Adrenal gland (tissue), 19 donors: ENCODE measurements at places on chromosomes 11 and 22.

- peak; percentile 48 for DNase-seq
Observed at GRCh38 chr11:26649884-26650283, 72.0 kb downstream of the SLC5A12 start.

DNA sequence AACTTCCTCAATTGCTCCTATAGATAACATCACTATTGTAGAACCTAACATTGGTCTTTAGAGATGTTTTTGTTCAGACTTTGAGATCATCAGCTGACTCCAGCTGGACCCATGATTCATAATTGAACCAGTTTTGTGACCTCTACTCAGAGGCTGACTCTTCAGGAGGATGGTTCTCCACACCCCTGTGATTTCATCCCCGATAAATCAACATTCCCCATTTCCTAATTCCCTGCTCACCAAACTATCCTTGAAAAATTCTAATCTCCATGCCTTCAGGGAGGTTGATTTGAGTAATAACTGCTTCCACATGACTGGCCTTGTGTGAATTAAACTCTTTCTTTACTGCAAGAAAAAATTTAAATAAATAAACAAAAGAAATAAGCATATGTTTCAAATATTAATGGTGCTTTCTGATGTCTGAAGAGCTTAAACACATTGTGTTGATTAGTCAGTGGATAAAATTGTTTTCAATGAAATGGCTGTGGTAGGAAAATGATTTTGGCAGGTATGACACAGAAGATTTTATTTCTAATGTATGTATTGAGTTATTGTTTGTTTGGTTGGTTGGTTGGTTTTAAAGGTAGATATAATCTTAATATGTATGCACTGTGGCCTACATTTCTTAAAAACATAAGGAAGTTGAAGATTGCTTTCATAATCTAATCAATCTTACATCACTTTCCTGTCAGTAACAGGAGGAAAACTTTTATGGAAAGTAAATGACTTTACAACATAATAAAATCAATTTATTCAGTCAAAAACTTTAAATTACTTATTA, 427.9 kb upstream of the CCDC179 start:
- DNase-seq, result peak; percentile 33

- no peak for DNase-seq
Observed at GRCh38 chr11:95344932-95345642, 114.1 kb upstream of the SESN3 start.

DNA sequence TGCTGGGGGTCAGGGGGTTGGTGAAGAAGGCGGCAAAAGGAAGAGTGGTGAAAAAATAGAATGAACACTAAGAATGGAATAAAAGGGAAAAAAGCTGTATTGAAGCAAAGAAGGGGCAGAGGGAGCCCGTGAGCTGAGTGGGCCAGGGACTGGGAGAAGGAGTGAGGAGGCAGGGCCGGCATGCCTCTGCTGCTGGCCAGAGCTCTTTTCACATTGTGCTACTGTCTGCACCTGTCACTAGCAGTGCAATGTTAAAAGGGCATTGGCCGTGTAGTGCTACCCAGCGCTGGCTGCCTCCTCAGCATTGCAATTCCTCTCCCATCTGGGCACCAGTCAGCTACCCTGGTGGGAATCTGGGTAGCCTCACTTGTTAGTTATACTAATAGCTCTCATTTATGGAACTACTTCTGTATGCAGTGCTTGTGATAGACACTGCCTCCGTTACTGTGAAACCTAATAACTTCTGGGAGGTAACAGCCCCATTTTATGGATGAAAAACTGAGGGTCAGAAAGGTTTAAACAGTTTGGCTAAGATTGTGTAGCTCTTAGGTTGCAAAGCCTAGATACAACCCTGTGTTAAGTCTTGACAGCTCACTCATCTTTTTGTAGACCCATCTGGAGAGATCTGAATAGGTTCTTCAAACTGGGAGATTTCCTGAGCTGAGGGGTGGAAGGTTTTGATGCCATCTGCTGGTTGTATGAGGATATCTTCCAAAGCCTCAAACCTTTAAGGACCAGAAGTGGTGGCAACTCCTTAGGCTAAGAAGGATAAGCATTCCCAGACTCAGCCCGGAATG, 8.5 kb downstream of the YPEL4 start:
- no peak for DNase-seq

DNA sequence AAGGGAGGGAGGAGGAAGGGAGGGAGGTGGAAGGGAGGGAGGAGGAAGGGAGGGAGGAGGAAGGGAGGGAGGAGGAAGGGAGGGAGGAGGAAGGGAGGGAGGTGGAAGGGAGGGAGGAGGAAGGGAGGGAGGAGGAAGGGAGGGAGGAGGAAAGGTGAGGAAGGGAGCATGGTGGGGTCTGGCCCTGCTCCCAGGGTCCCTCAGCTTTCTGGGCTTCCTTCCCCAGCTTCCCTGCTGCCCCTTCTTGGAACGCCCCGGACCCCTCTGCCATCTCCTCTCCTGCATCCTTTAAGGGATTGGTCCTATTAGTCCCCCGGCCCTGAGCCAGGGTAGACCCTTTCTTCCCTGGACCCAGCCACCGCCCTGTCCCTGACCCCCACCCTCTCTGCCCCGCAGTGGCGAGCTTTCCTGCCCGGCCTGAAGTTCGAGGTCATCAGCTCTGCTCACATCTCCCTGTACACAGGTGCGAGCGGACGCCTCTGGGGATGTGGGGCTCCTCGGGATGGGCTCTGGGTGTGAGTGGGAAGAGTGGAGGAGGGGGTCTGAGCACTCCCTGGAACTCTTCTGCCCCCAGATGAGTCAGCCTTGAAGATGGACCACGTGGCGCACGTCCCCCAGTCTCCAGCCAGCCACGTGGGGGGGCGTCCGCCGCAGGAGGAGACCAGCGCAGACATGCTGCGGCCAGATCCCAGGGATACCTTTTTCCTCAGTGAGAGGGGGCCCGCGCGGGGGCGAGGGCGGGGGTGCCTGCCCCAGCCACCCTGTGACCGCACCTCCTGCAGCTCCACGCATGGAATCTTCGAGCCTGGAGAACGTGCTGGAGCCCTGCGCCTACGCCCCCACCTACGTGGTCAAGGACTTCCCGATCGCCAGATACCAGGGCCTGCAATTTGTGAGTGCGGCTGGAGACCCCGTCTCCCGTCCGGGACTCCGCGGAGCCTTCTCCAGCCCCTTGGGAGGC, 6.0 kb downstream of the B4GALNT4 start:
- DNase-seq, result no peak

GRCh38 chr22:40302149-40302548, 44.2 kb upstream of the ADSL start:
- DNase-seq, result no peak

GRCh38 chr22:42905702-42906183, 48.7 kb upstream of the ARFGAP3 start:
- peak; percentile 54 for DNase-seq

GRCh38 chr11:64230985-64231365, 627 bp downstream of the DNAJC4 start:
- DNase-seq, result no peak

DNA sequence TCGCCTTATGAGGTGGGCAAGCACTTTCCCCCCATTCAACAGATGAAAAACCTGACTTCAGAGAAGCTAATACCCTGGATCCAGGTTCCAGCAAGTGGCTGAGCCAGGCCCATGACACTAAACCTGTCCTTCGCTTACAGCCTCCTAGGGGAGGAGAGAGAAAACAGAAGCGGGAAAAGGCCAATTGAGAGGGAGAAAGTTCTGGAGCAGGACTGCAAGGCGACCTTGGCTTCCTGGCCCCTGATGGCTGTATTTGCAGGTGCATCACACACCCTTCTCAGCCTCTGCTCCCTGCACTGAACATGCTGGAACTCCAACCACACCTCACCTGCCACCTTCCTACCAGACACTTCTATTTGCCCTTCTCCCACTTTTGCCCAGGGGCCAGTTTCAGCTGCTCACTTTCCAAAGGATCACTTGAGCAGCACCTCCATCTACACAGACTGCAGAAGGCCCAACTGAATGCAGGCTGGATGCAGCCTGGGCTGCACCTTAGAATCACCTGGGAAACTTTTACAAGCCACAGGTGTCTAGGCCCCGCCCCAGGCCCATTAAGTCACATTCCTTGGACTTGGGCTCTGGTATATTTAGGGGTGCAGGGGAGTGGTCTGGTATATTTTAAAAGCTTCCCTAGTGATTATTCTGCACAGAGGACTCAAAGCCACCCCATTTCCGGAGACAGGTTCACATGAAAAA, 14.3 kb upstream of the ADA2 start:
- DNase-seq, result no peak

DNA sequence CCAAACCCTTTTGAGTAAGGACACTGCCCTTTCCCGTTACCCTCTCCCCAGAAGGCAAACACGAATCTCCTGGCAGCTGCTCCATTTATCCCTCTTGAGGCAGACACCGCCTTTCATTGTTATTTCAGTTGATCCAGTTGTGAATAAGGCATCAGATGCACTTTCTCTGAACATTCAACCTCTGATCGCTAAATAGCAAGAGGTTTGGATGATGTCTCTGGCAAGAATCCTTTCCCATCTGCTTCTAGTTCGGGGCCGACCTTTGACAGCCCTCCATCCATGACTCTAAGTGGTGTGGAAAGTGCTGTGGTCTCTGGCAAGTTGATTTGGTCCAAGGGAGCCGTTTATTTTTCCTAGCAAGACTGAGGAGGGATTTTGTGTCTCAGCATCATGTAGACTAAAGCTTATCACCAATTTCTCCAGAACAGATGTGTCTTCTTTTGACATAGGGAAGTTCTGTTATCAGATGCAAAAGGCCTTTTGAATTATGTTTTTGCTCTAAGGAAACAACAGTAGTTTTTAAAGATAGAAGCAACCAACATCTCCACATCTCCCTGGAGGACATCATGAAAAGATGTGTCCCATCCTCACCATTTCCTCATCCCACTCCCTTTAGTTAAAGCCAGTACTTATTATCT, 123.6 kb downstream of the CCDC34 start:
- DNase-seq, result no peak

DNA sequence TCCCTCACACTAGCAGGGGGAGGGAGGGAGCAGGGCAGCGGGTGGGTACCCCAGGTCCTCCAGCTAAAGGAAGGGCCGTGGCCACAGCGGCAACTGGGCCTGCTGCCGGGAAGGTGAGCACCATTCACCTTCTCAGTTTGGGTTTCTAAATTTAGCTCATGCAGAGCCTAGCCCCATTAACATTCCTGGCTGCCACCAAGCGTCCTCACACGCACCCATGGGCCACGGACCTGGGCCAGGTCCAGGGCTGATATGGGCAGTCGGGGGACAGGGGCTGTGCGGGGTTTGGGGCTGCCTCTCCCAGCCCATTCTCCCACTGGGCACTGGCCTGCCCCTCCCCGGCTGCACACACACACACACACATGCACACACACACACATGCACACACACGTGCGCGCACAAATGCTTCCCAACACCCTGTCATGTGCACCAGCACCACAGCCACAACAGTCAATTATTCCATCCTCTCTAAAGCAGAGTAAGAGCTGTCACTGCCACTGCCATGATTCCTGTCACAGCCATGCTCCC, 28.7 kb downstream of the SYT7 start:
- no peak for DNase-seq

- no peak for DNase-seq
Observed at GRCh38 chr11:15858881-15859280, 497.5 kb downstream of the SOX6 start.

- DNase-seq, result no peak
Observed at GRCh38 chr11:61750631-61751273, 1.7 kb upstream of the MYRF start.

DNA sequence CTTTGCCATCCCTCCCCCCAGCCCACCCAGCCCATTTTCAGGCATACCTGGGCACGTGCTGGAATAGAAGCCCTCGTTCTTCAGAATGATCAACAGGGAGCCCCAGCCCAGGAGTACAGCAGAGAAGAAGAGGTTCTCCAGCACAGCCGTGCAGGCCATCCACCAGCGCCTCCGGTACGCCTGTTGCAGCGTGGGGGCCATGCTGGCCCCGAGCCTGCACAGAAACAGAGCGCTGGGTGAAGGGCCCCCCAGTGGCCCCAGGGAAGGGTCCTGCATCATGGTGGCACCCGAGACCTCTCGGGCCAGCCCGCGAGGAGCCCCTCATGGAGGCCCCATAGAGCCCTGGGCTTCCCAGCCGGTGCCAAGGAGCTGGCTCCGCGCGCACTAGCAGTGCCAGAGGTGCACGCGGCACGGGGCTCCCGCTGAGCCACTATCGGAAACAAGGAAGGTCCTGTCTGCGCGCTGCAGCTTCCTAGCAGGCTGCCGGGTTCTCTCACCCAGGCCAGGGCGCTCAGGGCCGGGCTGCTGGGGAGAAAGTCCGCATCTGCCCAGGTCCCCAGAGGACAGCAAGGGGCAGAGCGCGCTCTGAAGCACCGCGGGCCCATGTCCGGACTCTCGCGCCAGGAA, 1.5 kb downstream of the SLC43A1 start:
- DNase-seq, result peak; percentile 74

GRCh38 chr11:133525976-133526375, 6.3 kb downstream of the OPCML start:
- no peak for DNase-seq

DNA sequence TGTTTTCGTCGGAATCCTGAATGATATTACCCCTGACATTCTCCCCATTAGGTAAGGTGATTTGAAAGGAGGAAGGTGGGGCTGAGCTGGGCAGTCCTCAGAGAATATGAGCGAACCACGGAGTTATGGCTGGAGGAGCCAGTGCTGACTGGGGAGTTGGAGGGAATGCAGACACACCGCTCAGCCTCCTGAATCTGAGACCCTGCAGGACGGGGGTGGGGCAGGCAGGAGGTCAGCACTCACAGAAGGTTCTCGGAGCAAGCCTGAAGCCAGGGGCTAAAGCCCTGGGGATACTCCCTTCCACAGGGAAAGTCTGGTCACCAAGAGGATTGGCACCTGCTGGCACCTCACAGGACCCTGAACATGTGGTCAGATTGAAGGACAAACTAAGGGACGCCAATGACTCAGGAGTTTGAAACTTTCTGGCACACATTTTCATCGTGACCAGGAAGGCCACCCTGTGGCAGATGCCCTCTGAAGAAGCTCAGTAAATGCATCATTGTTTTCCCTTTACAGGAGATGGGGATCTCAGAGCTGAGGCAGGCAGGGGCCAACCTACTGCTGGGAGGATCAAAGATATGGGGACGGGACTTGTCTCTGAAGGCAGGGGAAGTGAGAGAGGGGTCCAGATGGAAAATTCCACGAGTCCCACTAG, 26.9 kb upstream of the FCHSD2 start:
- DNase-seq, result peak; percentile 85

DNA sequence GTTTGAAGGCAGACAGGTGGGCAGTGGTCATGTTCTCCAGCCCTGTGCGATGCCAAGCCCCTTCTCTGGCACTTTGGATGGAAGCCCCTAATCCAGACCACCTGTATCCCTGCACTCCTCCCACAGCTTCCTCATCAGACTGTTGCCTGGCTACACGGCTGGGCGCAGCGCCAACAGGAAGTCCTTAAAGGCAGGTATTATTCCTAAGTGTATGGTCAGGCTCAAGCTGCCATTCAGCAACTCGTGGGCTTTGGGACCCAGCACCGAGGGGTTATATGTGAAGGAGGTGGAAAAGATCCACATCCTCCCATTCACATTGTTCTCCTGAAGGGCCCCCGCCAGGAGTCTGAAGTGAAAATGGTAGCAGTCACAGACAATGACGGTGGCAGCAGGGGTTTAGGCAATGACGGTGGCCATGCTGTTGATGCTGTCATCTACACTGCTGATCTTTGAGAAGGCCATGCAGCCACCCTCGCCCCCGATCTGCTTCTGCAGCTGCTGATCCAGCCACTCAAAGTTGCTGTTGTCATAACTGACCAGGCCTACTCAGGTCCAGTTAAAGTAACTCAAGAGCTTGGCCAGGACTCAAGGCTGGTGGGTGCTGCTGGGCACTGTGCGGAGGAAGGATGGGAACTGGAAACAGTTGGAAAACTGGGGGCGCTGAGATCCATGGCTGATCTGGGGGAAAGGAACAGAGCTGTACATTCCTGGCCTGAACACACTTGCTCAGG, 27.7 kb downstream of the OR6Q1 start:
- no peak for DNase-seq

- DNase-seq, result no peak
Observed at GRCh38 chr11:79348976-79349682, 91.7 kb downstream of the TENM4 start.

GRCh38 chr11:1598816-1599215, 722 bp upstream of the KRTAP5-2 start:
- DNase-seq, result no peak
